ENCODE measurements at places on chromosomes 16 and 17.

DNA sequence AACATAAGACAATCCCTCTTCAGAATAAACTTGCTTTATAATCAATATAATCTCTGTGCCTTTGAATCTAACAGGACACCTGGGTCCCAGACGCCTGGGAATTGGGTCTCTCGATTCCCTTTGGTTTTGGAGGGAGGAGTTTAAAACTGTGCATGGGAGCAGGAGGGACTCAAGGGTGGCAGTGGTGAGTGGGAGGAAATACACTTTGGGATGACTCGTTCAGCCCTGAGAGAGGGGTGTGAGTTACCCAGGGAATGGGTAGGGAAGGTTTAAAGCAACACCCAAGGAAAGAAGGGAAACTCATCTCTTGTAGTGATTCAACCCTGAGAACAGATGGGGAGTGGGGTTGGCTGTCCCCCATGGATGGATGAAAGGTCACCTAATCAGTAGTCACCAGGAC lies 1.6 kb downstream of the RANGRF start:
- DNase-seq = no peak

GRCh38 chr17:16818821-16819683 lies 129.0 kb downstream of the CCDC144A start:
- DNase-seq = no peak

GRCh38 chr17:70181866-70182265 lies 12.5 kb downstream of the KCNJ2 start:
- no peak for DNase-seq

DNA sequence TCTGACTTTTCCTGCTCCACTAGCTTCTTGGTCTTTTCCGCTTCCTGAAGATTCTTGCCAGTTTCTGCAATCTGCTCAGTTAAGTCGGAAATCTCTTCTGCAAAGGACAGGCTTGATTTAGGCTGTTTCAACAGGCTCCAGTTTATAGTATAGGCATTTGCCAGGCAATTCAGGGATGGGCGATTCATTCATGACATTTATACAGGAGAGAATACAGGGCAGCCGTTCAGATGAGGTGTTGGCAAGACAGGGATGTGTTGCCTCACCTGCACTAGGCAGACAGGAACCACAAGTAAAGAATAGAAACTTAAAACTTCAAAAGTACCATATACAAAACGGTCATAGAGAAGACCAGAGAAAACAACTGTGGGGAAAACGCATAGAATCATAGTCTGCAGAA lies 61.7 kb downstream of the MYH13 start:
- DNase-seq = no peak

DNA sequence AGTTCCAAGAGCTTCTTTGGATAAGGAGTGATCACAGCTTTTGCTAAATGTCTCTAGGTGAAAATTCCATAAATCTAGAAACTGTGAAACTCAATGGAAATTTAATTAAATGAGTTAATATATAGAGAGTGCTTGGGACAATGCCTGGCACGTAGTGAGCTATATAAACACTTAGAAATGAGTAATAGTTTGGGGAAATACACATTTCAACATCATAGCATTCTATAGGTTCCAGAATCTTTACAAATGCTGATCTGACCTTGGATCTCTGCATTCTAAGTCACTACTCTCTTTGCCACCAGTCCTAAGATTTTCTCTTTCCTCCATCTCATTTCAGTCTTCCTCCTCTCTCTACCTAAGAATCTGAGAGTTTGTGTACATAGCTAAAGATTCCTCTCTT lies 175.6 kb downstream of the SOX9 start:
- DNase-seq = no peak

DNA sequence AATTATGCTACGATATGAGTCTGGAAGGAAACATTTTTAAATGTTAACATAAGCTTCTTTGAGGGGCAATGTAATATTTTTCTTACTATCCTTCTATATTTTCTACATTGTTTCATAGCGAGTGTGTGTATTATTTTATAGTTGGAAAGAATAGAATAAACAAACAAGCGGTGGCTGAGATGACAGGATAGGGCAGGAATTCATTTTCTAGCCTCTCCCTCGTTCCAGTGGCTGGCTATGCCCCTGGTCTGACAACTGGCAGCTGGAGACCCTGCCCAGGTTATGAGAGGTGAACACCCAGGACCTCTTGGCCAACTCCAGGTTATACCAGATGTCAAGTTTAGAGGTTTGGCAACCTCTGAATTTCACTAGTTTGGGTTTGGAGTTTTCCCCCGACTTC lies 14.5 kb upstream of the TNRC6C start:
- no peak for DNase-seq

- no peak for DNase-seq
Observed at GRCh38 chr17:59355030-59355701, 23.7 kb downstream of the YPEL2 start.

Data from CD4-positive, alpha-beta T cell treated with Interleukin-6 for 4 hours (primary cell).